ENCODE measurements at places on chromosomes 7 and 10.
A peak's percentile ranks its signal among the peaks of the same experiment; 100 is the strongest.

GRCh38 chr10:46516660-46517416, 39.6 kb downstream of the GPRIN2 start:
- DNase-seq: no peak

DNA sequence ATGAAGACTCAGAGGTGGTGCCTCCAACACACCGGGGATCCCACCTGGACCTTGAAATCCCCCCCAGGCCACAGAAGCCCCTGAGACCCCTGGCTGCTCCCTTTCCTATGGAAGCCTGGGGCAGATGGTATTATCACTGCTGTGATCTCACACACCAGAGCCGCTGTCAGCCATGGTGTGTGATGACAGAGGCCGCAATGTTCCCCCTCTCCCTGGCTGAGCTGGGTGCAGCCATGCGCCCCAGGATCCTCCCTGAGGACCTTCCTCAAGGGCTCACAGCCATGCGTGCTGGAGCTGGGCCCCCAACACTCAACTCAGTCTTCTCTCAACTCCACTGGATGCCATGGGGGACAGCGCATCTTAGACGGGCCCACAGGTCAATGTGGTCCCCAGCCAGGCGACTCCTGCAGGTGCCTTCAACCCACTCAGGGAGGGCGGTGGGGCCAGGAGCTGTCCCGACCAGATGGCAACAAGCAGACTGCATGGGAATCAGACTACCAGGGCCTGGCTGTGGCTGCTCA, 44.9 kb downstream of the VIPR2 start:
- no peak for DNase-seq

DNA sequence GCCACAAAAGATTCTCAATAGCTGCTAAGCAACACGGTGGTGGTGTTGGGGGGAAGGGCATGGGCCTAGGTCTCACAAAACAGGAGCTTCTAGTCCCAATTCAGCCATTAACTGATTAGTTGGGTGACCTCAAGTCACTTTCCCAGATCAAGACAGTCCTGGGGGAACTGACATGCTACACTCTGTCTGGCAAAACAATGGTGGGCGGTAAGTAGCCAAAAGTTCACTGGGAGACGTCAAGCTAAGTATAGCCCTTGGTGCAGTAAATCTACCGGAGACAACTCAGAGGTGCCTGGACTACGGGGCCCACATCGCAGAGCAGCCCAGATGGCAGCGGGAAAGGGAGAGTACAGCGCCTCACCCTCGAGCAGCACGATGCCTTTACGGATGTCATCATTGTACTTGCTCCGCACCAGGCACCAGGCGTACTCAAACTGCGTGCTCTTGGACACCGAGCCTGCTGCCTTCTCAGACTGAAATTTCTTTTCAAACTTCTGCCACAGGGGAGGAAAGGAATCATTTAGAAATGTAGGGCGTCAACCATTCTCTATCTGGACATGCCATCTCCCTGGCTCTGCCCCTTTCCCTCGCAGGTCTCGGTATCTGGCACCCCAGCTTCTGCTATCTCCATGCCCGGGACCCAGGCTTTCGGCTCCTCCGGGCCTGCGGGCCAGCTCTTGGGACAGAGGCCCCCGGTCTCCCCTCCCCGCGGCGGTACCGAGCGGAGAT, 1.1 kb downstream of the FIS1 start:
- DNase-seq: no peak

DNA sequence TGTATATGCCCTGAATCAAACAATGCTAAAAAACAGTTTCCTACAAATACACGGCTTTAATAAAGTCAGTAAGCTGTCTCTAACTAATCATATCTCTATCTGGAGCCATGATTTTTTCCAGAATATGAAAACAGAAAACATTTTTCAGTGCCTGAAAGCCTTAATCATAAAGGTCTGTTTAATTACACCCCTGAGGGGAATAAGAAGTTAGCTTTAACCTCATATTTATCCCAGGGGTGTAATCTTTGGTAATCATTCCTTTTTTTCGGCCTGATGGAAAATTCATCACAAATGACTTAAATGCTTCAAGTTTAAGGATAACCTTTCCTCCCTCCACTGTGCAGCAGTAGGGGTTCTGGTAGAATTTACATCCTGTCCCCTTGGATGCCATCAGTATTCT, 124.2 kb downstream of the ATE1 start:
- no peak for DNase-seq

GRCh38 chr7:13240349-13240748, 552.9 kb downstream of the ARL4A start:
- DNase-seq: no peak

GRCh38 chr7:41921453-41921981, 218.6 kb upstream of the INHBA start:
- DNase-seq: no peak

GRCh38 chr7:68209486-68209885, 1212.9 kb downstream of the TYW1 start:
- DNase-seq: no peak

DNA sequence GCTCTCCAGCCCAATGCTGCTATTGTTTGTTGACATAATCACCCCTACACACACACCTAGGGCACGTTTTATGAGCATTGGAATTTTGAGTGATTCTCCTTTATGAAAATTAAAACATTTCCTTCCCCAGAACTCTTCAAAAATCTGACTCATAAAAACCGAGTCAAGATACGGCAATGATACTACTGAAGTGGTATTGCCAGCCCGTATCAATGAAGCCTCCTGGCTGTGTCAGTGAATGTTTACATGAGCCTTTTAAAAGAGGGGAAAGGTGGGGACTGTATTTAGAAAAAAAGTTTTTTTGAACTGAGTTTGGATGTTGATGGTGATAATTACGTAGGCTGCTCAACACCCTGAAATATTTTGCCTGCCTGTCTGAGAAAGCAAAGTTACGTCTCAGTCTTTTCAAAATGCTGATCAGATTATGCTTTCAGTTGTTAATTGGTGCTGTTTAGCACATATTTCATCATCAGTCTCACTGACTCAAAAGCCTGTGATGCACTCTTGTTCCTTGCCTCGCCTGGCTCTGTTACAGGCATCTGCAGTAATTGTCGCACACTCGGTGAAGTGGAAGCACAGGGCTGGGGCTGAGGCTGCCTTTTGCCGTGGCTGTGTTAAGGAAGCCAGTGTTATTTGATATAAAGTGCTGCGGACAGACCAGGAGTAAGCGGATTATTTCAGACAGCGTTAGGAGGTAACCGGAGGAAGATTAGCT, 157.4 kb upstream of the TCF7L2 start:
- DNase-seq: peak; percentile 48

GRCh38 chr7:140625908-140626868, 14.4 kb downstream of the DENND2A start:
- peak; percentile 57 for DNase-seq

- DNase-seq: no peak
Observed at GRCh38 chr10:19638182-19638895, 177.9 kb upstream of the PLXDC2 start.

DNA sequence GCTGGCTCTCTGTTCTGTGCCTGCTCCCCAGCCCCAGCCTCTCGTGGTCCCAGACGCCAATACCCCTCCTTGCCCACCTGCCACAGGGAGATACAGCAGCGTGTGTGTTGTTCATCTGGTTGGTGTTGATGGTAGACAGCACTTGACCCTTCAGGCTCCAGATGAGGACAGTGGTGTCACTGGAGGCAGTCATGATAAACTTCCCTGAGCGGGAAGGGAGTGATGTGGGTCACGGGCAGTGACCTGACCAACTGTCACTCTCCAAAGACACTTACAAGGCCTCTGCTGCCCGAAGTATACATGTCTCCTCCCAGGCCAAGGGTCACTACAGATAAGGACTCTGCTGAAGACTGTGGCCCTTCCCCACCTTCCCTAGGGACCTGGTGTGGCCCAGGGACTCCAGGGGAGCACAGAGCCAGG, 5.6 kb downstream of the TBL2 start:
- no peak for DNase-seq

- DNase-seq: no peak
Observed at GRCh38 chr7:149884016-149884415, 10.2 kb downstream of the ATP6V0E2 start.

DNA sequence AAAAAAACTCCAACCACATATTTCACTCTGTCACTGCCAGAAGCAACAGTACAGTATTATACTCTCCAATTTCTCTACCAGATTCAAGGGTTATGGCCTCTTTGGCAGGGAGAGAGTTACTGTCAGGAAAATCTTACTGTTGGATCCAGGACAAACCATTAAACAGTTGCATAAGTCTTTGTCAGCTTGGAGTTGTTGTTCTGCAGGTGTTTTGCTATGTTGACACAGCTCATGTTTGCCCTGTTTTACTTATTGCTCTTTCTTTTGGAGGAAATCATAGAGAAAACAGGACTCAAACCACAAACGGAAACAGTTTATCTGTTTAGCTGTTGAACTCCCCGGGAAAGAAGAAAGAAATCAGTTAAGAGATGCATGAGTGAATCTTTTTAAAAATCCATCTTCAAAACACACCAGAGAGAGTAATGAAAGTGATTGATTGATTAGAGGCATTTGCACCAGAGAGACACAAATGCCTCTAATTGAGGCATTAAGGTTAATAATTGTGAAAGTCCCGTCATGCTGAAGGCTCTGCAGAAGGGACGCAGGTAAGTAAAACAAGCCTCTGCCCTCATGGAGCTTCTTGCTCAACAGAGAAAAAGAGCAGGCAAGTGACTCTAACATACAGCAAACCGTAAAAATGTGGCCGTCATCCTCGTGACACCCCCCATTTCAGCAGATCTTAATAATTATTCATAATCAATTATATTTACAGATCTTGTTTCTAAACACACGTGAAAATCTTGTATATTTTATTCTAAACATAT, 38.7 kb upstream of the ARHGAP21 start:
- DNase-seq: no peak

DNA sequence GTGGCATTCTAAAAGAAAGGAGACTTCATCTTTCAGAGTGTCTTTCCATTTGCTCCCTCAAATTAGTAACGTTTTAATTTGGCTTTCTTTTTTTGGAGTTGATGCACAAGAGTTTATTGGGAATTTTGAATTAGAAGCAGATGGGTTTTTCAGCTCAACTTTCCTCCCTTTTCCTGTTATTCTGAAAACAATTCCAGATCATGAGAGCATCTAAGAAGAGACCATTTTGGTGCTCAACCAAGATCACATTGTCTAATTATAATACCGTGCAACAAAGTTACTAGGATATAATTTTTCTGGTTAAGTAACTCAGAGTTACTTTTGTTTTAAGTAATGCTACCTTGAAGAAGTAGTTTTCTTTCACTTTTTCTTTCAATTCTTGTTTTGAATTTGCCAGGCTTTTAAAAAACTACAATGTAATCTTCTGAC, 396.6 kb upstream of the KLF6 start:
- DNase-seq: no peak

DNA sequence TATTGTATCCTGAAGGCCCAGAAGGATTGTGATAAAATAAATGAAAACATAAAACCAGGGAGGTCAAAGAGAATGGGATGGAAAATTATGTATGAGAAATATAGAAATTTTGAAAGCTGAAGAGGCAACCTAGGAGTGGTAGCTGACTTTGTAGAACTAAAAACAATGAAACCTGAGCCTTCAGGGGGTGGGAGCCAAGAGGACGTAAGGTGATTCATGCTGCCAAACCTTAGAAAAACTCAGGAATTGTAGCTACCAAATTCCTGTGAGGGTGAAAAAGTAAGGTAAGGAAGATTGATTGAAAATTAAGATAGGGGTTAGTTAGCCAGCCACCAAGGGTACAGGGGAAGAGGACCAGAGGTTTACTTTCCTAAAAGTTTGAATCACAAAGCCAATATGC, 213.2 kb downstream of the KCND2 start:
- DNase-seq: no peak

DNA sequence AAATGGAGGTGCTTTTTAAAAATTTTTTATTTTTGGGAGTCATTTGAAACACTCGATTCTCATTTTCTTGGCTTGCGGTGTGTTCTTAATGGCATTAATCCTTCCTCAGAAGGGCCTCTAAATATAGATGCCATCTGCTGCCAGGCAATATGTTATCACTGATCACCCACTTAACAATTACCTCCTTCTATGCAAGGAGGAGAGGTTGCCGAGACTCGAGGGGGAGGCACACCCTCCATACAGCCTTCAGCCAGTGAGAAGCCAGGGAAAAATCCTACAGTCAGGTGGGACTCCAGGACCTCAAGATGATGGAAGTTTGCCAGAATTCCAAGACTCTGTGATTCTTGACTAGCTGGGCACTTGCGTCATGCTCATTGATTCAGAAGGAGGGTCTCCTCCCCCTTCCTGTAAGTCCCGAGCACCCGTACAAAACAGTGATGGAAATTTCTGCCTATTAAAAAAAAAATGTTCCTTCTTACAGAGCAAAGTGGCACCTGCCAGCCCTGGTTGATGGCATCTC, 574.5 kb downstream of the TYW1 start:
- DNase-seq: peak; percentile 5

- DNase-seq: no peak
Observed at GRCh38 chr10:78506614-78507013, 473.0 kb downstream of the RPS24 start.

- DNase-seq: no peak
Observed at GRCh38 chr7:128383776-128384175, 22.3 kb upstream of the PRRT4 start.

DNA sequence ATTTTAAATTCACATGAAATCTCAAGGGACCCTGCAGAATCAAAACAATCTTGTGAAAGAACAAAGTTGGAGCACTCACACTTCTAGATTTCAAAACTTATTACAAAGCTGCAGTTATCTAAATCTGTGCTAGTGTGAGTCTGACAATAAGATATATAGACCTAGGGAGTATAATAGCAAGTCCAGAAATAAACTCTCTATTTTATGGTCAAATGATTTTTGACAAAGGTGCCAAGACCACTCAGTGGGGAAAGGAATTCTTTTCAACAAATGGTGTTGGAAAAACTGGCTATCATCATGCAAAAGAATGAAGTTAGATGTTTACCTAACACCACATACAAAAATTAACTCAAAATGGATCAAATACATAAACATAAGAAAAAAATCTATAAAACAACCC, 68.2 kb downstream of the TFEC start:
- no peak for DNase-seq

- no peak for DNase-seq
Observed at GRCh38 chr7:154430640-154431039, 378.4 kb downstream of the DPP6 start.

DNA sequence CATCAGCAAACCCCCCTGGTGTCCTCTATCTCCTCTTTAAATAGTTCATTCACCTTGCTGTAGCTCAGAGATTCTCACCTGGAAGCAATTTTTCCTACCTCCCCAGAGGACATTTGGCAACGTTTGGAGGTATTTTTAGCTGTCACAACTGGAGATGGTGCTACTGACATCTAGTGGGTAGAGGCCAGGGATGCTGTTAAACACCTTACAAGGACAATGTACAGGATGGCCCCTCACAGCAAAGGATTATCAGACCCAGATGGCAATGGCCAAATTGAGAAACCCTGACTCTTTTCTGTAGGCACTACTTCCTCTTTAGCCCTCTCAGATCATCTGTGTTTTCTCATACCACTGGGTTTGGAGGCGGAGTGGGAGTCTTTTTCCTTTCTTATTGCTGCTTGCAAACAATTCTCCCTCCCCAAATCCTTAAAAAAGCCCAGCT, 13.2 kb upstream of the TRA2A start:
- no peak for DNase-seq

Measured in thyroid gland (tissue), 4 donors.